Dermis microvascular lymphatic vessel endothelial cell (primary cell): ENCODE measurements at places on chromosomes 3 and 15.

DNA sequence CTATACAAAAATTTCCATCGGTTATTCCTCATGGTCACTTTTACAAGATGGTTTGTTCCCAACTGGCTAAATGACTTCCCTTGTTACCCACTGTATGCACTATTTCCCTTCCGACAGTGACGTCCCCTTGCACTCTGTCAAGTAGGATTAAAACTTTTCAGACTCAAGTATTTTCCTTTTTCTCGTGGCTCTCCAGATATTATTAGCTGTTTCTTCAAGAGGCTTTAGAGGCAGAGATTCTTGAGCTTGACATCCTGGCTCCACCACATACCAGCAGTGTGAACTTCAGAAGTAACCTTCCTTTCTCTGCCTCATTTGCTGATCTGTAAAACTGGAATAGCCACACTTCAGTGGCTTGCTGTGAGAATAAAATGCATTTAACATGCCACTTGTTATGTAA, 14.0 kb downstream of the CSNK1G1 start:
- no peak for DNase-seq

GRCh38 chr3:106386050-106386449, 517.2 kb upstream of the CBLB start:
- DNase-seq = no peak

DNA sequence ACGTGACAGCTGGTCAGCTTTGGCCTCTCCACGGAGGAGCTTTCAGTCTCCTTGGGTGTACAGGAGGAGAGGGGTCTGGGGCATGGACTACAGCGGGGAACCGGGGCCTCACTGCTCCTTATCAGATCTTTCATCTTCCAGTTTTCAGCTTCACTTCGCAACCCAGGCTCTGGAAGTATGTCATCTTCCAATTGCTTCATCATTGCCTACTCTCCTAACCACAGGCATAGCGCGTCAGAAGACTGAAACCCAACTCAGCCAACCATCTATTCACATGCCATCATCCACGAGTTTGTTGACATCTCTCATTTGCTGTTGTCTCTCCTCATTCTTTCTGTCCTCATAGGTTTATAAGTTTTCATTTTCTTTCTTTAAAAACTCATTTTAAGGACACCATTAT, 119.5 kb downstream of the MYLK start:
- DNase-seq = no peak

DNA sequence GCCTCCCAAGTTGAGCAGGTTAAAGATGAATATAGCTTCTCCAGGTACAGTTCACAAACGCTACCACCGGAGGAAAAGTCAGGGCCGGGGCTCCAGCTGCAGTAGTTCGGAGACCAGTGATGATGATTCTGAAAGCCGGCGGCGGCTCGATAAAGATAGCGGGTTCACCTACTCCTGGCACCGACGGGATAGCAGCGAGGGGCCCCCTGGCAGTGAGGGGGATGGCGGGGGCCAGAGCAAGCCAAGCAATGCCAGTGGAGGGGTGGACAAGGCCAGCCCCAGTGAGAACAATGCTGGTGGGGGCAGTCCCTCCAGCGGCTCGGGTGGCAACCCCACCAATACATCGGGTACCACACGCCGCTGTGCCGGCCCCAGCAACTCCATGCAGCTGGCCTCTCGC, 61.4 kb downstream of the SNRK start:
- no peak for DNase-seq

DNA sequence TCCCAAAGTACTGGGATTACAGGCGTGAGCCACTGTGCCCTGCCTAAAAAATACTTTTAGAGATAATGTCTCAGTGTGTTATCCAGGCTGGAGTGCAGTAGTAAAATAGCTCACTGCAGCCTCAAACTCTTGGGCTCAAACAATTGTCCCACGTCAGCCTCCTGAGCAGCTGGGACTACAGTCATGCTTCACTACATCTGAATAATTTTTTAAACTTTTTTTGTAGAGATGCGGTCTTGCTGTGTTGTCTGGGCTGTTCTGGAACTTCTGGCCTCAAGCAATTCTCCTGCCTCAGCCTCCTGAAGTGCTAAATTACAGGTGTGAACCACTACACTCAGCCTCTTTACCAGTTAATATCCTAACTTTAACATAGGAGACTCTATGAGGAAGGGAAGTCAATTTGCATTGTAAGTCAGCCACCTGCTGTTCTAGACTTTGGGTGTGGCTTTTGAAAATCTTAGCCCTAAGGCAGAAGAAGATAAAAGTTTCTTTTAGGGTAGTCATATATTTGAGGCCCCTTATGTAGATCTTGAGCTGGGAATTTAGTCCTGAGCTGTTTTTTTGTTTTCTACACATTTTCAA, 78.2 kb upstream of the RASGRP1 start:
- DNase-seq = no peak

DNA sequence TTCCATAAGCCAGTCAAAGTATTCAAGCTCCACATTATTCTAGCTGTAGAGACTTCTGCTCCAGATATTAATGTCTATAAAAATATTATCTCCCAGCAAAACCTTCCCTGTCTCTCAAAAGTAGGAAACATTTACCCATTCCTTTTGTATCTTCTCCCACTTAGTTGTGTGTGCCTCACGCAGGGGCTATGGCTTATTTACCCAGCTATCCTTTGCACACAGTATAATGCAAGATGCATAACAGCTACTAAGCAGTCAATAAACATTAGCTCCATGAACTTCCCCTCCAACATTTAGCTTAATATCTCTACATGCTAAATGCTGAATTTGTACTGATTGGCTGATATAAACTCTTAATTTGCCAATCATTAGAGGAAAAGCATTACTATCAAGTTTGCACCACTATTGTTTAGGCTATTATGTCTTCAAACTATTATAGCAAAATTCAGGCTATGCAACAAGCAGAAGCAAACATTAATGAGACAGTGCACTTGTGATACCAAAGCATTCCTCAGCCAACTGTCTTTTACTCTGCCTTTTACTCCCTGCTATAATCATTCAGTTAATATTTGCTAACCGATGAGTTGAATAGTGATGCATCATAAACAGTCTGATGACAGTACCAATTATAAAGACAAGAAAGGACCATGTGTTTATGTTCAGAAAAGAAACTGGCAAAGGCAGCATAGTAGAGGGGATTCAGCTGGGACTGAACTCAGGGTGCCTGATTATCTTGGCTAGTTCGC, 81.2 kb downstream of the PLCH1 start:
- no peak for DNase-seq

DNA sequence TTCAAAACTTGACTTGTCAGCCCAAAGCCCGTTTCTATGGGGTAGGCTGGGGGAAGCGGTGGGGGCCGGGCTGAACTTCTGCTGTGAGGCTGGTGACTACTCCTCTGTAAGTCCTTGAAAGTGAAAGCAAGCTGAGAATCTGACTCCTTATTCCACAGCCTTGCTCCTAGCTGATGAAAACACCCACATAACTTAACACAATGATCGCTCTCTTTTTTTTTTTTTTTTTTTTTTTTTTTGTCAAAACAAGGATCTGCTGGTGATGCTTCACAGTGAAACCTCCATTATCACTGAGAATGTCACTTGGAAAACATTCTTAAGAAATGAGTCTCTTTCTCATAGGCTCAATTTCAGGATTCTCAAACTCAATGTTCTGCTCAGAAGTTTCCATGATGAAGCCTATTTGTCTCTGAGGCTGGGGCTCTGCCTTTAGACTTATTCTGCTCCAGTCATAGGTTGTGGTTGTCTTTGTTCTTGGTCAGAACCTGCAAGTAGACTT, 31.4 kb upstream of the TKT start:
- no peak for DNase-seq

- no peak for DNase-seq
Measured at GRCh38 chr15:57881361-57881760, 174.8 kb downstream of the POLR2M start.

GRCh38 chr3:183160616-183161015, 1.9 kb downstream of the LAMP3 start:
- no peak for DNase-seq

- DNase-seq = no peak
Measured at GRCh38 chr3:193742628-193743027, 149.6 kb downstream of the OPA1 start.
